ENCODE measurements at places on chromosomes 1 and 21.

- no peak for DNase-seq
Measured at GRCh38 chr21:25790122-25790877, 55.5 kb downstream of the GABPA start.

GRCh38 chr1:62438163-62438562 lies 1.3 kb downstream of the USP1 start:
- no peak for DNase-seq

GRCh38 chr1:93662481-93663207 lies 19.0 kb downstream of the BCAR3 start:
- no peak for DNase-seq

DNA sequence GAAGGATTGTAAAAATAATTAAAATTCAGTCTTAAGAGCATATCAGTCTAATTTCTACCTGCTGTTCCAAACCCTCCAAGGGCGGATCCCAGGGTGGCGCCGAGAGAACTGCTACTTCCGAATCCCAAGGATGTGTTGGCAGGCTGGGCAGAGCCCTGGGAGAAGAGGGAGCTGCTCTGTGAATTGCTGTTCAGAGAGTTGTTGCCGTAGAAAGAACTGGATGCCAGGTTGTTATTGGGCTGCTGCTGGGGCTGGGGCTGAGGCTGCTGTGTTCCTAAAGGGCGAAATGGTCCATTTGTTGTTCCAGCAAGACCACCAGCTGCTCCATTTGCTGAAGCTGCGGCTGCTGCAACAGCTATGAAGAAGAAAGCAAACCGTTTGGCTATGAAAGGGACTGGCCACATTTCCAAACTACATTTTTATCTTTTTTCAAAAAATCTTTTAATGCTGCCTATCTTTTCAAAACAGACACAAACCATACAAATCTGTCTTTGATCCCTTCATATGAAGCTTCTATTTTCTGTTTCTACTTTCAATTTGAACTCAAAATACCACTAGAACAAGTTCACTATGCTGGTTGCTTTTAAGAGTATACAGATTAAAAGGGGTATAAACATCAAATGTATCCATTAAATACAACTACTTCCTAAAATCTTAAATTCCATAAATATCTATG lies 57.5 kb upstream of the SDC3 start:
- no peak for DNase-seq

DNA sequence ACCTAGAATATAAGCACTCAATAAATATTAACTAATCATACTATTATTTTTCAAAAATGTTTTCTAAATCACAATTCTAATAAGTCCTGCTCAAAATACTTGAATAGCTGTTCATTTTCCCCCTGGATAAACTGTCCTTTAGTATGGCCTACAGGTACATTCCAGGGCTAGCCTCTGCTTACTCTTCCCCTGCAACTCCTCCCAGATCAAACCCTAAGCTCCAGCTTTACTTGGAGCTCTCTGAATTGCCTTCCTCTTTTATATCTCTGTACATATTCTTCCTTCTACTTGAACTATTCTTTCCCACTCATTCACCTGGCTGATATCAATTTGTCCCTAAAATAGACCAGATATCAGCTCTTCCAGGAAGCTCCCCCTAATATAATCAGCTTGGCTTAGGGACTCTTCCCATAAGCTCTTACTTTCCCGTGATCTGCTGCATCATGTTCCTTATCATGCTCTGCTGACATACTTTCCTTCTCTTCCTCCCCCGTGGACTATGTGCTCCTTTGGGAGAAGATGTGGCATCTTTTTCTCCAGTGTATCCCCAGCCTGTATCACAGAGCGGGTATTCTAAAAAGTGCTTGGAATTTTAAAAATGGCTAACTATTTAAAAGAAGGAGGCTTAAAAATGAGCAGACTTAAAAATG lies 43.1 kb upstream of the PIGC start:
- no peak for DNase-seq

- no peak for DNase-seq
Measured at GRCh38 chr1:111369177-111369576, 58.4 kb downstream of the OVGP1 start.

- no peak for DNase-seq
Measured at GRCh38 chr1:2949966-2950925, 71.0 kb upstream of the ACTRT2 start.

GRCh38 chr1:216532251-216532798 lies 109.1 kb upstream of the USH2A start:
- DNase-seq = no peak

- no peak for DNase-seq
Measured at GRCh38 chr1:70840260-70840953, 207.2 kb downstream of the PTGER3 start.

DNA sequence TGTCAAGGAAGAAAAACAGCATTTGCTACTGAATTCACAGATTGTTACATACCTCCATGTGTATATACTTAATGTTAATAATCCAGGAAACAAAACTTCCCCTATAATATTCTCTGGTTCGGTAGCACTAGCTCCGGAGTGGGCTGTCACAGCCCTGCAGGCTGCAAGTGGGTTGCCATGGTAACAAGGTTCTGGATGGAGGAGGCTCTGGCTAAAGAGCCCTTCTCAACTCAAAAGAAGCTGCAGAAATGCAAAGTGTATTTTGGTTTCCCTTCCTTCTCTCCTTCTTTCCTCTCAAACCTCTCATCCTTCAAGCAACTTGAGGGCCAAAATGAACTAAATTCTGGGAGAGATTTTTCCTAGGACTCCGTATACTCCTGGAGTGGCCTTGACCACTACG lies 45.2 kb downstream of the ASTN1 start:
- DNase-seq = no peak

DNA sequence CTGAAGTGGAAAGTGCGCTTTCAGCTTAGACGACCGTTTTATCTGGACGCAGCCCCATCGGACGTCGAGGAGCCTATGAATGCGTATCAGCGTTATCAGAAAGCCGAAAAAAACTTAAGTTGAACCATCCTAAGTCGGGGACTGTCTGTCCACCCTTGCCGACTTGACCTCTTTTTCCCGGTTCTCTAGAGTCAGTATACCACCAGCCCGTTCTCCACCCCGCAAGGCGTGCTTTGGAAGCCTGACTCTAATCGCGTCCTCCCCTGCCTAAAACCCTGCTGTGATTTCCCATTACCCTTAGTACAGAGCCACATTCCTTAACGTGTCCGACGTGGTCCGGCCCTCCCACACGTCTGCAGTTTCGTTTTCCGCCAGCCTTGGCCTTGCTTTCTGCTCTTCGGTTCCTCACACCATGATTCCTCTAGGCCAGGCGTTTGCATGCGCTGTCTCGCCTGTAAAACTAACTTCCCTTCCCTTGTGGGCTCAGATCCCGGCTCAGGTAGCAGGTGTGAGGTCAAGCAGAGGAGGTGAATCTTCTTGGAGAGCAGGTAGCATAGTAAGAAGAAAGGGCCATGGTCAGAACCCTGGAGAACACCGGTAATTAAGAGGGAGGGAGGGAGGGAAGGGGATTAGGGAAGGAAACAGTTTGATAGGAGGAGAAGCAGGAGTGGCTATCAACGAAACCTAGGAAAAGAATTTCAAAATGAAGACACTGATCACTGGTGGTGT lies 865 bp downstream of the ADPRS start:
- no peak for DNase-seq

DNA sequence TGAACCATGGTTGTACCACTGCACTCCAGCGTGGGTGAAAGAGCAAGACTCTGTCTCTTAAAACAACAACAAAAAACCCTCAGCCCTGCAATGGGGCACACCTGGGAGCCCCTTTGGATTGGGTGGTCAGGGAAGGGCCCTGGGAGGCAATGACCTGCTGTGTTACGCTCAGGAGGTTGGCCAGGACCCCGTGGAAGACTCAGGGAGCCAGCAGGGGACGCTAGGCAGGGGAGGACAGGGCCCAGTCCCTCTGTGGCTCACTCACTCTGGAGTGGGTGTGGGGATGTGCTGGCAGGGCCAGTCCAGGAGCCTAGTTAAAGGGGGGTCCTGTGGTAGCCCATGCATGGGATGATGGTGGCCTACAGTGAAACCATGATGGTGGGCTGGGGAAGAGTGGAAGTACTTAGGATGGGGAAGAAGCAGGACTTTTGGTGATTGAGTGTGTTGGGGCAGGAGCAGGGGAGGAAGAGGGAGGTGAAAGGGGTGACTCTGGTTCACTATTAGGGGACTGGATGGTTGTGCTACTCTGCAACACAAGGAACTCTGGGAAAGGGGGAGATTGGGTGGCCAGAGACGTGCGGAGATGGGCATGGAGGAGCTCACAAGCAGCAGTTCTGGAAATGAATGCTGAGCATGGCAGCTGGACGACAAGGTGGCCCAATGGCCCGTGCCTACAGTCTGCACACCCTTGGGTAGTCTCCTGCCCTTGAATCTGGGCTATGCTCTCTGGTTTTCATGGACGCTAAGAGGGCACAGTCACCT lies 56.3 kb upstream of the FAM20B start:
- DNase-seq = no peak

GRCh38 chr1:66246351-66247269 lies 287.3 kb upstream of the SGIP1 start:
- no peak for DNase-seq

GRCh38 chr1:223413216-223413615 lies 20.0 kb downstream of the CCDC185 start:
- no peak for DNase-seq

DNA sequence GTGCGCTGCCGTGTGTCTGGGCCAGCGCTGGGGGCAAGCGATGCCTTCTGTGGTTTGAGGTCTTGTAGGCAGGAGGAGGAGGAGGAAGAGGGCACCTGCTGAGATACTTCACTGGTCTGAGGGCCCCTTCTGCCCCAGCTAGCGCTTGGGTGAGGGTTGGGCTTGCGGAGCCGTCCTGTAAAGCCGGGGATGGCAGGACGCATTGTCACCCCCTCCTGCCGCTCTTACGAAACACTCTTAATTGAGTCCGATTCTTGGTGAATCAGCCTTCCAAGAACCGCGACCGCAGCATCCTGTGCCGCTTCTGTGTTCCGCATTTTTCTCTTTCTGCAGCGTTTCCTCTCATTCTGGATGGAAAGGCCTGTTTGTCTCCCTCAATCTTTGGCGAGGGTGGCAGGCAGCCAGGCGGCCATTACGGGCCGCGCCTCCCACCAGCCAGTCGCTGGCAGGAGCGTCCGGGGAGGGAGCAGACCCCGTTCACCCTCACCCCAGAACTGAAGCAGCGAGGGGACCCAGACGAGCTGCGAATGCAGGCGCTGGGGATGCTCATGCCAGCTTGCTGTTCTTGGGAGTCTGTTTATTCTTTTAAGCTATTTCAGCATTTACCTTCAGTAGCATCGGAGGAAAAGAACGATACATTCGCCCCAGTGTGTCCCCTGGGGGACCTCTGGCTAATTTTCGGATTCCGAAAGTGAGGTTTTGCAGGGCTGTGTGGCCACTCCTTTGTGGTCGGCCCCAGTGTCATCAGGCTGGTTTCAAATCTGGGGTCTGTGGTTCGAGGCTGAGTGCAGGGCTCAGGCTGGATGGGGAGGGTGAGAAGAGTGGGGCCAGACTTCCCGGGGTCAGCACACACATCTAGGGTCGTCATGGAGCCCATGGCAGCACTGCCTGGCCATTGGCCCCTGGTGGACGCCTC lies 62.7 kb downstream of the SKI start:
- no peak for DNase-seq

DNA sequence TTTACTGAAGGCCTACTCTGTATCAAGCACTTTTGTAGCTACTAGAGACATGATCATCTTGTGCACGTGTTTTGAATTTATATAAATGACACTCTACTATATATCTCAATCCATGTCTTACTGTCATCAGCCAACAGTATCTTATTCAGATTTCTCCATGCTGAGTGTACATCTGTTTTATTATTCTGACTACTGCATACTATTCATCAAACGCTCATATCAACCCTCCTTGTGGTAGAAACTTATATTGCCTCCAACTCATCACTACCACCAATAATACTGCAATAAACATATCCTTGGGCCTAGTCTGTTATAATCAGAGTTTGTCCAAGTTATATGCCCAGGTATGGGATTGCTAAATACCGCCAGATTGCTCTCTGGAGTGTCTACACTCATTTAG lies 81.6 kb upstream of the IRF2BP2 start:
- DNase-seq = no peak

DNA sequence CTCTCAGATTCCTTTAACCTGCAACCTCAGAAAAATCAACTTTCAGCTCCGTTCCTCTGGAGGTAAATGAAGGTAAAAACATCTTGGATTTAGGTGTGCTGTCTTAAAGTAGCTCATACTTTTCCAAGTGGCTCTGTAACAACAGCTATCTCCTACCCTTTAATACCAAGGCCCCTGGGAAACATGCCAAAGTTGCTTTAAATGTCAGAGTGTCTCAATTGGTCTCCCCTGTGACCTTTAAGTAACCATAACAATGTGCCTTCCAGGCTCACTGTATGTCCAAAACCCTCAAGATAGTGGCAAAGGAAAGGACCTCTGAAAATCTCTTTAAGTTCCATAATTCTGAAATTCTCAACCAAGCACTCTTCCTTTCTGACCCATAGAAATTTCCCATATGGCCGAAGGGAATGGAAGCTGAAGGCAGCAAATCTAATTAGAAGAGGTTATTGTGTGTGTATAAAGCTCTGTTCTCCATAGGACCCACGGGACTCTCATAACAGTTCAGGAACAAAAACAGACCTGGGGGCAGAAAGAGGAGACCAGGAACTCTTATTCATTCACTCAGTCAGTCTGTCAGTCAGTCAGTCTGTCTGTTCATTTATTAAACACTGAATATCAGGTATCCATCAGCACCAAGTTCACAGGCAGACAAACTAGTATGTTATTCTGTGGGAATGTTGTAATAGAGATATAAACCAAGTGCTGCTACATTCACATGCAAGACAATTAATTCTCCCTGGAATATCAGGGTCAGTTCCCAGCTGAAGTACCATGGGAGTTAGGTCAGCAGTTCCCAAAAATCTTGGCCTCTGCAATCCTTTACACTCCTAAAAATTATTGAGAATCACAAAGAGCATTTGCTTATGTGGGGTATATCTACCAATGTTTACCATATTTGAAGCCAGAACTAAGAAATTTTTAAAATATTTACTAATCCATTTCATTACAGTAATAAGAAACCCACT lies 19.1 kb downstream of the ASTN1 start:
- no peak for DNase-seq

DNA sequence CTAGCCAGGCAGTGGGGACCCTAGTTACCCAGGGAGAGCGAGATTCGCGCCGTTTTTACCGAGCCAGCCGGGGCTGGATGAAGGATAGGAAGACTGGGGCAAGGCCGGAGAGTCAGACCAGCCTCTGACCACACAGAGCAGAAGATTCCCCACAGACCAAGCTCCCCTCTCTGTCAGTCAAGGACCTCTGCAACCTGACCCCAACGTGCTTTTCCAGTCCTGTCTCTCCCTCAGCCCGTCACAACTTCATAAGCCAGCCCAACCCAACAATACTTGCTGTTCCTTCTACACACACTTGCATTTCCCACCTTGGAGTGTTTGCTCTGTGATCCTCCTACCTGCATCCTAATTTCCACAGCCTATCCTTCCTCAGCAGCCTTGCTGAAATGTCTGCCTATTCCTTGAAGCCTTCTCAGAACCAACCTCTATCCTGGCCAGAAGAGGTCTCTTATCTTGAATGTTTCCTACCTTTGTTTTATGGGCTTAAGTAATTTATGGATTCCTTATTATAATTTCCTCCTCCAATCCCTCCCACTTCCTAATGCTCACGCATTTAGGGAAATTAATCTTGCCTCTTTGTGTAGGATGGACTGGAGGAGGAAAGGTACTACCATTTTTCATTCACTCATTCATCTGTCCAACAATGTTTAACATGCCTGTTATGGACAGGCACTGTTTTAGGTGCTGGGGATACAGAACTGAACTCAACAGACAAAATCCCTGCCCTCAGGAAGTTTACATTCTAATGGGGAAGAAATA lies at the start of gene GSTM3:
GSTM3 (minus strand) TSS at position 424 of the 759 bp plus-strand sequence. CDS start 751 bp downstream, outside the sequence.
- no peak for DNase-seq
